Naive thymus-derived CD8-positive, alpha-beta T cell (primary cell): ENCODE measurements at places on chromosomes 5 and 9.

GRCh38 chr9:450057-450456 lies 235.4 kb downstream of the DOCK8 start:
- no peak for DNase-seq

GRCh38 chr9:116325924-116326323 lies 172.3 kb downstream of the PAPPA start:
- no peak for DNase-seq

DNA sequence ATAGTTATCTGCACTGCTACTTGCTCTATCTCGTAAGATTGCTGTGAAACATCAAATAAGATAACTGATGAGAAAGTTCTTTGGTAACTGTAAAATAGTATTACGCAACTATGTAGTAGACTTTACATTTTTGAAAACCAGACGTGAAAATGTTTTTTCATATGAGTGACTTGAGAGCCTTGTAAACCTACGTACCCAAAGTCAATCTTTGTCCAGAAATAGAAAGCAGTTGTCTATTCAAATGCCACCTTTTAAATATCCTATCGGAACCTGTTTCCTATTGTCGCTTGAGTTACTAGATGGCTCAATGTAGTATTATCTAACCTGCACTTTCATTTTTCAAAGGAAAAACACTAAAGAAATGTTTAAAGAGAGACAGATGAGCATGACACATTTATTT lies 1.6 kb downstream of the FNIP1 start:
- DNase-seq: no peak

DNA sequence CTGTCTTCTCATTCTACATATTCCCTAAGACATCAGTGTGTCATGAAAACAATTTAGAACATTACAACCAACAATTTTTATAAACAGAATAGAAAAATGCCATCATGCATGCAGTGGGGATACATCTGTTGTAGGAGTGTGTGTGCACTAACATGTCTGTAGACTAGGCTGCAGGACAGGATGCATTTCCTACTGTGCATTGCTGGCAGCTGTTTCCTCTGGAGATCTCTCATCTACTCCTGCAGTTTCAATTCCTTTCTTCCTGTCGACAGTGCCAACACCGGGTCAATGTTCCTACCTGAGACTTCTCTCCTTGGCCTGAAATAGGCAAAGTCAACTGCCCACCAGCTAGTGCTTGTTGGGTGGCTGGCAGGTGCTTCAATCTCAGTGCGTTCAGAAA lies 69.8 kb downstream of the ANKH start:
- DNase-seq: no peak

GRCh38 chr5:91366551-91366950 lies 16.6 kb downstream of the ARRDC3 start:
- no peak for DNase-seq

DNA sequence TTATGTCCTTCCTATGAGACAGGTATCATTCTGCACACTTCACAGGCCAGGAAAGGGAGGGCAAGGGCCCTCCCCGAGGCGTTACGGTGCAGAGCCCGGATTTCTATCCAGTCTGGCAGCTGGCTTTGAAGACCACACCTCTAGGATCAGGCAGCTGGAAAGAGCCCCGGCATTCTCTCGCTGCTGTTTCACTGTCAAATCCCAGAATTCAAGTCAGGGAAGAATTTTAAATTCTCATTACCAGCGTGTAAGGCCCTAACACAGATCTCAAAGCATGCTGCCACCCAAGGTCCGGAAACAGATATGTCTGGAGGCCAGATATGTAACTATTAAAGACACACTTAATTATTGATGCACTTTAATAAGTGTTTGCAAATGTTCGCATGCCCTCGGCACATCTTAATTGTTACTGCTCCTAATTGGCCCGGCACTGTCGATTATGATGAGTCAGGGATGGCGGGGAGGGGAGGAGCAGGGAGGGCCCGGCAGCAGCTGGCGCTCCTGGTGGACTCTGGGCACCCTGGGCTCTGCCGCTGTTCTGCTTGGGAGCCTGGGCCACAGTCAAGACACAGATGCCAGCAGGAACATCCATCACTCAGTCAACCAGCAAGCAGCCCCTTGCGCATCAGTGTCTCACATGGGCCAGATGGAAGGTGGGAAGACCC lies 76.3 kb upstream of the BARHL1 start:
- DNase-seq: no peak

GRCh38 chr5:114435885-114436299 lies 74.0 kb downstream of the KCNN2 start:
- no peak for DNase-seq

- no peak for DNase-seq
Measured at GRCh38 chr5:79886456-79886855, 104.6 kb downstream of the MTX3 start.

DNA sequence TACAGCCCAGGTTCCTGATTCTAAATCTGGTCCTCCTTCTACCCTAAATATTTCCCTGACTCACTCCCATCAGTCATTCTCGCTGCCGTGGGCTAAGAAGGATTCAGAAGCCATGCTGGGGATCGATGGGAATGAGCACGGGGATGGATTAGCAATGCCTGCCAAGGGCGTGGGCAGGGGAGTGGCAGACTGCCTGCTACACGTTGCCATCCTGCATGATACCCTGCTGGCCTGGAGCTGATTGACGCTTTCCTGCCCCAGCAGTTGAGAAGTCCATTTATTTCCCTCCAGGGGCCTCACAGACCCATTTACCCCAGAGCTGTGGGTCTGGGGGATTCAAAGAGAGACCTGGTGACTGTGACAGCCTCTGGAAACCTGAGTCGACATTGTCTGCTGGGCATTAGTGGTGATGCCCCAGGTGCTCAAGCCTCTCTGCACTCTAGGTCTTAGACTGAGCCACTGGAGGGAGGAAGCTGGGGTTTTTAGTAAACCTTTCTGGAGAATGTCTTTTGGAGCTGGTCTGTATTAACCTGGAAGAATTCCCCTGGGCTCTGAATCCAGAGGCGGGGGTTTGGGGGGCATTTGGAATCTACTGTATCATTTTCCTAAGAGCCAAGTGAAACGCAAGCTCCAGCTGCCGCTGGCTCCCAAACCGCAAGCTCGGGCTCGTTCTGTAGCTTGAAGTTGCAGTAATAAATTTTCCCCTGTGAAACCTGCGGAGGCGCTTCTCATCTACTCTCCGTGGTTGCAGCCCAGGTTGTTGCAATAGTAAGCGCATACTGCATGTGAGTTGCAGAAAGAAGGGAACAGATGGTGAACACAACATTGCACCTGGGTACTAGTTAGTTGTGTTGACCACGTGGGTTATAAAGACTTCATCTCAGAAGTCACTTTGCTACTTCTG lies 76.3 kb upstream of the RAPGEF1 start:
- DNase-seq: no peak
